Chondrocyte (in vitro differentiated cells): ENCODE measurements at places on chromosomes 3 and 15. TPM values are rescaled to one million over a fixed set of nuclear protein-coding genes. Genes with fewer than 3 reads are reported as not detected.
A peak's percentile ranks its signal among the peaks of the same experiment; 100 is the strongest.

- DNase-seq: no peak
These were observed 2.5 kb downstream of the AMOTL2 start for GRCh38 chr3:134371542-134372324.

DNA sequence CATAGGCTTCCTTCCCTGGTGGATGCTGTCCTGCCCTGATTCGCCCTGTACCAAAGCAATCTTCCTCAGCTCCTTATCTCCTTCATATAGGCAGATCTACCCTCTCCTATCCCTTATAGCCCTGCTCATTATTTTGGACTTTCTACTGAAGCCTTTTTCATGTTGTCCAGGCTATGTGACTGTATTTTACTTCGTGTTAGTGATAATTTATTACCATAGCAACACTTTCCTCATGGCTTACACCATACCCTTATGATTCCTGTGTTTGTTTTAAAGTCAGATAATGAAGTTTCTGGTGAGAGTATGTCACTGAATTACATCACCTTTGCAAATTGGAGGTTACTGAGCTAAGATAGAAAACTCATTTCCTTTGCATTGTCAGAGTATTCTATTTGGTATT is 352.6 kb downstream of the NLGN1 start:
- DNase-seq: no peak

DNA sequence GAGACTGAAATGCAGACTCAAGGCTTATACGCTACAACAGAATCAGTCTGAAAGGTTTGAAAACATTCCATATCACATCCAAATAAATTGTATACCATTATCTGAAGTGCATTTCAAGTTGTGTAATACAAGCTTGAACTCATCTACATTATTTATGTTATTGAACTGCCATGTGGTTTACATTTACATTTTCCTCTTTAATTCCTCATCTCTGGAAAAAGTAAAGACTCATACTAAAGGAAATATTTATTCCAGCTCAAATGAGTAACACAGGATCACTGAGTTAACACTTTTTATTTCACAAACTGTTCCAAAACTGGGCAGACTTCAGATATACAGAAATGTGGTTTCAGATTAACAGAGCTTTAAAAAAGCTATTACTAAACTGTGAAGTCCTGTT is 282.5 kb downstream of the ULK4 start:
- no peak for DNase-seq

UTS2B gene
- total RNA-seq: 0.17 to 0.44 TPM in 2 of 3 replicates, not detected in the other

DUOX2 gene
- total RNA-seq: 0.05 TPM in 1 of 3 replicates, not detected in the others

- no peak for DNase-seq
These were observed 580.1 kb downstream of the ROBO2 start for GRCh38 chr3:77620009-77620408.

- no peak for DNase-seq
These were observed 55.8 kb upstream of the SETMAR start for GRCh38 chr3:4247391-4247790.

DNA sequence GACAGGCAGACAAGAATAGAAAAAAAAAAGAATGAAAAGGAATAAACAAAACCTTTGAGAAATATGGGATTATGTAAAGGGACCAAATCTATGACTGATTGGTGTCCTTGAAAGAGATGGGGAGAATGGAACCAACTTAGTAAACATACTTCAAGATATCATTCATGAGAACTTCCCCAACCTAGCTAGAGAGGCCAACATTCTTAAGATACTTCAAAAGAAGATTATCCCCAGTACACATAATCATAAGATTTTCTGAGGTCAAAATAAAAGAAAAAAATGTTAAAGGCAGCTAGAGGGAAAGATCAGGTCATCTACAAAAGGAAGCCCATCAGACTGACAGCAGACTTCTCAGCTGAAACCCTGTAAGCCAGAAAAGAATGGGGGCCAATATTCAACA is 91.4 kb upstream of the PSMD6 start:
- no peak for DNase-seq

GRCh38 chr3:10763248-10763620 is 52.8 kb upstream of the SLC6A11 start:
- DNase-seq: no peak

- DNase-seq: no peak
These were observed 422.7 kb upstream of the ALCAM start for GRCh38 chr3:104943974-104944373.

CD80 gene
- not detected in 3 replicates for total RNA-seq

GPR160 gene
- total RNA-seq: 0.37 to 0.60 TPM (median 0.49 TPM) in 3 replicates

ARHGEF26 gene
- total RNA-seq: 3.2 to 6.0 TPM (median 3.5 TPM) in 3 replicates

ITIH4 gene
- total RNA-seq: 5.2 to 8.3 TPM (median 6.3 TPM) in 3 replicates

GRCh38 chr3:123475786-123476185 is 26.9 kb upstream of the ADCY5 start:
- DNase-seq: no peak

- peak; percentile 38 for DNase-seq
These were observed 21.6 kb upstream of the PLXNA1 start for GRCh38 chr3:126961191-126961790.

- no peak for DNase-seq
These were observed 63.4 kb downstream of the TPRG1 start for GRCh38 chr3:189235214-189235613.

- no peak for DNase-seq
These were observed 9.9 kb downstream of the GLYCTK start for GRCh38 chr3:52297242-52298148.

DNA sequence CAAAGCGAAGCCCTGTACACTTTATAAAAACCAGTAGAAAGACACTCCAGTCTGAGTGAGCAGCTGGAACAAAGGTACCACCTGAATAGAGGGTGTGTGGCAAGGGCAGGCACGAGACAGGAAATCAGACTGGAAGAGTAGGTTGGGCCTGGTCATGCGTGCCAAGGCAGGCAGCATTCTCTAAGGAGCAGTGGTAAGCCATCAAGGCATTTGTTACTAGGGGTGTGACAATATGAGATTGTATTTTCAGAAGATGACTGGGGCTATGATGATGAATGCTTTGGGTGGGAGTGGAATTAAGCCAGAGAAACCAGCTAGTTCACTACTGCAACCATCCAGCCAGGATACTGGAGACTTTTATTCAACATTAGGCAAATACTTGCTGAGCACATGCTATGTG is 5.0 kb downstream of the JMJD7 start:
- no peak for DNase-seq
